T follicular helper cell (primary cell): ENCODE measurements at places on chromosomes 4 and X.
A peak's percentile ranks its signal among the peaks of the same experiment; 100 is the strongest.

DNA sequence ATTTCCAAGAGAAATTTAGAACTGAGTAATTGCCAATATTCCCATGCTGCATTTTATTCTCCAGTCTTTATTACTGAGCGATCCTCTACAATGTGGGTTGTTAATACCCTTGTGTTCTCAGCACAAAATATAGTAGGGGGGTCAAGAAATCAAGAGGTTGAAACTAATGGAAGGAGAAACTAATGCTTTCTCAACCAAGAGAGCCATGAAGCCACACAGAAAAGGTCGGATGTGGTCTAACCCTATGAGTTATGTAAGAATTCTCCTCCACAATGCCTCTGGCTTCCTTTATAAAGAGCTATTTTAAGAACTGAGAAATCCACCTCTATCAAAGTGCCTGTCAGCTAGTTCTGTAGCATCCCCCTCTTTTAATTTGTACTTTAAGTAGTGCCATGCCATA is 268.5 kb downstream of the CHIC1 start:
- DNase-seq = no peak

- no peak for DNase-seq
Measured at GRCh38 chr4:98657531-98658286, 702 bp downstream of the TSPAN5 start.

- no peak for DNase-seq
Measured at GRCh38 chr4:105551965-105552746, at the start of gene ARHGEF38. TSS of gene ARHGEF38 (plus strand) at chr4:105552620. CDS start at chr4:105552766, 146 bp downstream.

DNA sequence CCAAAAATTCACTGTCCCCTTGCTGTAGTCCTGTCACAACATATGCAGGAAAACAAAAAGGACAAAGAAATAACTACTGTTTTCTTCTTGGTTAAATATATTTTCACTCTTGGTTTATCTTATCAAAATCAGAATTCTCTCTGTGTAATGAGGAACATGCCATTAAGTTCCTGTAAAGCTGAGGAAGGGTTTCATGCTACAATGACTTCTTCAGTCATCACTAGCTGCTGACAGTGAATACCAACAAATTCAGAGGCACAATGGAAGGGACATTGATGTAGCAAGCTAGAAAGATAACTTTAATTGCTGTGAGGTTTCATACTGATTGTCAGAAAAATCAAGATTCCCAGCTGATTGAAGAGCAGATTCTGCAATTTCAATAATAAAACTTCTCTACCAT is 782.9 kb upstream of the HTR2C start:
- no peak for DNase-seq

- DNase-seq = no peak
Measured at GRCh38 chr4:57037982-57038604, 59.4 kb downstream of the POLR2B start.

GRCh38 chrX:134695999-134696398 is 37.7 kb upstream of the PLAC1 start:
- no peak for DNase-seq

GRCh38 chr4:30903502-30904214 is 183.5 kb downstream of the PCDH7 start:
- no peak for DNase-seq

DNA sequence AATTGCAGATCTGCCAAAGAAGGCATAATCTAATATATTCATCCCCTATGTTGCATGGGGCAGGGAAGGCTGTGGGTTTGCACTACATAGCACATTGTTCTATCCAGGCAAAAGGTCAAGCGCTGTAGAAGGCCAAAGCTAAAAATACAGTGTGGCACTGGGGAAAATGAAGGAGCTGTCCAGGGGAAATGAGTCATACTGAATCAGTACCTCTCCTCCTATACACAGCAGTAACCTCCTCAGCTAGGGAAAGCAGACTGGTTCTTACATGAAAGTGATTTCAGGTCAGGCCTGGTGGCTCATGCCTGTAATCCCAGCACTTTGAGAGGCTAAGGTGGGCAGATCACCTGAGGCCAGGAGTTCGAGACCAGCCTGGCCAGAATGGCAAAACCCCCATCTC is 31.0 kb upstream of the SLC25A4 start:
- no peak for DNase-seq

DNA sequence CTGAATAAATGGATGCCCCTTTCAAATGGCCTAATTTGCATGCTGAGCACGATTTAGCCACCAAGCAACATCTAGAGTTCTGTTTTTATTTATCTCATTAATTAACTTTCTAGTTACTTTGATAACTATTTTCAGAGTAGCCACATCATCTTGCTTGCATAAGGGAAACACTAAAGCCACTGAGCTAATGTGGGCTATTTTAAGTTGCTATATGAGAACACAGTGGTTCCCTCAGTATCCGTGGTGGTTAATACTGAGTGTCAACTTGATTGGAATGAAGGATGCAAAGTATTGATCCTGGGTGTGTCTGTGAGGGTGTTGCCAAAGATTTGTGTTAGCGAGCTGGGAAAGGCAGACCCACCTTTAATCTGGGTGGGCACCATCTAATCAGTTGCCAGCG is 25.4 kb upstream of the HPSE start:
- DNase-seq = no peak

DNA sequence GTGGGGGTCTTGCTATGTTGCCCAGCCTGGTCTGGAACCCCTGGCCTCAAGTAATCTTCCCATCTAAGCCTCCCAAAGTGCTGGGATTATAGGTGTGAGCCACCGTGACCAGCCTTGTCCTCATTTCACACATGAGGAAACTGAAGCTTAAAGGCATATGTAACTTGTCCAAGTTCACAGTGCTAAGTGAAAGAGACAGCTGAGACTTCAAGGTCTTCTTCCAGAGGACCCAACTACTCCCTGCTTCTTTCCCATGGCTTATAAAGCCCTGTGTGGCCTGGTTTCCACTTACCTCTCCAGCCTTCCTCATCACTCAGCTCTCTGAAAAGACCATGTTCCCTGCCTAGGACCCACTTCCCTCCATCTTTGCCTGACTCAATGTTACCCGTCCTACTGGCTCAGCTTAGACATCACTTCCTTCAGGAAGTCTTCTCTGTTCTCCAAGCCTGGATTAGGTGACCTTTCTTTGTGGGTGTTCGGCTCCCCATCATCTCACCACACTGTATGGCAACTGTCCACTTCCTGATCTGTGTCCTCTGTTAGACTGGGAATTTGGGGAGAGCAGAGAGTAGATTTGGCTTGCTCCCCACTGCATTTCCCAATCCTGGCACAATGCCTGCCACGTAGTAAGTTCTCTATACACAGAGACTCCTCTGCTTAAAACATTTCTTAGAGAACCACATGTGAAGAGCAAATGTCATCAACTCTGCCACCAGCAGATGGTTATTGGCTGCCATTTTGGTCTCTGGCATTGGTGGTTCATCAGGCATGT is 30.4 kb upstream of the LAMP2 start:
- DNase-seq = no peak

- DNase-seq = no peak
Measured at GRCh38 chr4:9947168-9948062, 73.9 kb downstream of the SLC2A9 start.

DNA sequence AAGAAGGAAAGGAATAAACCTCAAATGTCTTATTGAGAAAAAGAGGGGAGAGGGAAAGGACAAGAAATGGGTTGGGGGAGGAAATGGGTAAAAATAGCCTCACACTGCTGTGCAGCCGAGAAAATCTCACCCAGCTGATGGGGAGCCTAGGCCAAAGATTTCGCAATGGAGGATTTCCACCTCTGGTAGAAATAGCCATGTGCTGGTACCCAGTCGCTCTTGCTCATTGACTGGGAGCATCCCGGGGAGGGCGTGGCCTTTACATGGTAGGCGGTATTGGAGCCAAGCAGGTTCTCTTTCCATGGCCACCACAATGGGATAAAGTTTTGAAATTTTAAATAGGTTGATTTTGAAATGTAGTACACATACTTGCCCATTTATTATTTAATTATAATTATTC is 255.1 kb upstream of the LDB2 start:
- no peak for DNase-seq

- peak; percentile 26 for DNase-seq
Measured at GRCh38 chr4:107721436-107722100, 1.5 kb upstream of the PAPSS1 start.

DNA sequence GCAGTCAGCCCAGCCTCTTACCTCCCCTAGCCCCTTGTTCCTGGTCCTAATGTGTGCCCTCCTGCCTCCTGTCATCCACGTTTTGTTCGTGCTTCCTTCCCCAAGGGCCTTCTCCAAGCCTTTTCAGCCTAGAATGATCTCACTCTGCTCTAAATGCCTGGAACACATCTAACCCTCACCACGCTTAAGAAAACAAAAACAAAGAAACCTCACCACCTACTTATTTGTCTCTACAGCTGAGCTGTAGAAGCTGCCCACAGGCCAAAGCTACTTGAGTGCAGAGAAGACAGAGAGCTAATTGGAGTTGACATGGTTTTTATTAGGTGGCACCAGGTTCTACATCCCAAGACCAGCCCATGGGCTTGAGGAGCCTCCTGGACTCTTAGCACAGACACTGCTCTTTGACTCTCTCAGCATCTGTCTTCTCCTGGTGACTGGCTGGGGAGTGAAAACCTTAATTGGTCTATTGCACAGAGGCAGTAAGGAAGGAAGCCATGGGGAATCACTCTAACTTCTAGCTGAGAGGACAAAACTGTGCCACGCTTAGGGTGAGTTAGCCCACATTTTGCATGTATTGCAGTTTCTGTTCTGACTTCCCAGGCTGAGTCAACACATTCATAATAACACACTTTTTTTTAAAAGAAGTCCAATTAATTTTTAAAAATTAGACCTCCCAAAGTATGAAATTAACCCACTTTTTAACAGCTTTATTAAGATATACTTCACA is 52.3 kb upstream of the PDK3 start:
- DNase-seq = no peak

- no peak for DNase-seq
Measured at GRCh38 chrX:154695911-154696675, 42.7 kb upstream of the CTAG2 start.

DNA sequence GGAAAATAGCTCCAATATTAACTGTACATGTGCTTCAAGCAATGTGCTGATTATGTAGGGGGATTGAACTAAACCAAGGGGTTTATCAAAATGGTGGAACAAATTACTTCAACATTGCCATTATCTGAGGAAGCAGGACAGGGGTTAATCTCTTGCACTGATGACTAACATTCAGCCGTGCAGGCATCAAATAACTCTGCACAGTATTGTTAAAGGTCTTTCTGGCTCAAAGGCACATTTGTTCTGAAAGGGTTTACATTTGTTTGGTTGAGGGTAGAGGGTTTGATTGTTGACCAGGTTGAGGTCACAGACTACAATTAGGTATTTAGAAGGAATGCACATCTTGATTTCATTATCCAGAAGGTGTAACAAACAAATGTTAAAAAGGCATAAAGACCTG is 32.2 kb upstream of the CCSER1 start:
- no peak for DNase-seq

DNA sequence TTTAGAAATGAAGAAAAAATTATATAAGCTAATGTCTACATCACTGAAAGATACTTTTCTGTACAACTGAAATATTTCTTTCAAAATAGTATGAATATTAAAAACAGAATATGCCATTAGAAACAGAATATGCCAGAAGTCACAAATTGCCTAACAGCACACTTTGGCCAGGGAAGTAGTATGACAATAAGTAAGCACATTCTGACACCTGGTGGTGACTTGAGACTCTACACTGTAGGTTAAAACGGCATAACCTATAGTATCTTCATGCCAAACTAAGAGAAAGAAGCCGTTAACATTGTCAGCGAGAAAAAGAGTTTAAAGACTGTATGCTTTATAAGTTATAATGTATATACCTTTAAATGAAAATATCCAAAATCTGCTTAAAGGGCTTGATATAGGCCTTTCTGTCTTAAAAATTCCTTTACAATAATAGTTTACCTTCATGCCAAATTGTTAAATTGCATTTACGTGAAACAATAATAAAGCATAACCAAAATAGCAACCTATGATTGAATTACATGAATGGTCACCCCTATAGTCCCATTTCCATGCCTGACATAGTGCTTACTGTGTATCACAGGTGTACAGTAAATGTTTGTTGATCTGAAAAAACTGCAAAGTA is 32.8 kb downstream of the FAM13A start:
- DNase-seq = peak; percentile 49

DNA sequence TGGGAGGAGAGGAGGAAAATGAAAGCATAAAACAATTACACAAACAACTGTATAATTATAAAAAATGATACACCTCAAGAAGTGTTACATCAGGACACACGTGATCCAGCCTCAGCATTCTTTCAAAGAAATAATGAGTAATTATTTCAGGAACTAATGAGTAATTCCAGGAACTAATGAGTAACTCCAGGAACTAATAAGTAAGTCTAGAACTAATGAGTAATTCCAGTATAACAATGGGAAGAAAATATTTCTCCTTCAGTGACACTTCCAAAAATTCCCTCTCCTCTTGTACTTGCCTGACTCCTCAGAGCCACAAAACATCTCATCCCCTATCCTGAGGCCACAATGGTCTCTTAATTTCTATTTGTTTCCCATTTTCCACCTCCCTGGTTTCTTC is 63.5 kb upstream of the COL25A1 start:
- DNase-seq = no peak

GRCh38 chr4:186149872-186150271 is 41.5 kb upstream of the CYP4V2 start:
- DNase-seq = no peak

DNA sequence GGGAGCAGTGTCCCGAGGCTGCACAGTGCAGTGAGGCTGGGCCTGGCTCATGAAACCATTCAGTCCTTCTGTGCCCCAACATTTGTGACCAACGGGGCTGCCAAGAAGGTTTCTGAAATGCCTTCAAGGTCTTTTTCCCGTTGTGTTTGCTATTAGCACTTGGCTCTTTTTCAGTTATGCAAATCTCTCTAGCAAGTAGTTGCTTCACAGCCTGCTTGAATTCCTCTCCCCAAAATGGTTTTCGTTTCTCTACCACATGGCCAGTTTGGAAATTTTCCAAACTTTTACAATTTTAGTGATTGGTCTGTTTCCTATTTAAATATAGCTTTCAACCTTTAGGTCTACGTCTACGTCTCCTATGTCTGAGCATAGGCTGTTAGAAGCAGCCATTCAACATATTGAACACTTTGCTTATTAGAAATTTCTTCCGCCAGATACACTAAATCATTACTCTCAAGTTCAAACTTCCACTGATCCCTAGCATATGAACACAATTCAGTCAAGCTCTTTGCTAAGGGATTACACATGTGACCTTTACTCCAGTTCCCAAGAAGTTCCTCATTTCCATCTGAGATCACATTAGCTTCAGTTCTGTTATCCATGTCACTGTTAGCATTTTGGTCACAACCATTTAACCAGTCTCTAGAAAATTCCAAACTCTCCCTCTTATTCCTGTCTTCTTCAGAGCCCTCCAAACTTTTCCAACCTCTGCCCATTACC is 901.8 kb downstream of the GLUD2 start:
- DNase-seq = no peak

GRCh38 chrX:149021159-149021558 is 483.9 kb downstream of the IDS start:
- no peak for DNase-seq

- no peak for DNase-seq
Measured at GRCh38 chrX:39164212-39164611, 363.0 kb downstream of the MID1IP1 start.

- DNase-seq = no peak
Measured at GRCh38 chr4:71270901-71271300, 67.9 kb upstream of the SLC4A4 start.

- DNase-seq = no peak
Measured at GRCh38 chr4:152972821-152973628, 36.9 kb downstream of the FHDC1 start.
